SJCRH30 (cell line): ENCODE measurements at places on chromosomes 5 and 9.
A peak's percentile ranks its signal among the peaks of the same experiment; 100 is the strongest.

- DNase-seq = no peak
- no peaks in the 10 kb centered on the region for H3K4me1 ChIP-seq
- H3K36me3 ChIP-seq = no peaks in the 10 kb centered on the region
- H3K27me3 ChIP-seq = no peaks in the 10 kb centered on the region
These were observed 70.4 kb downstream of the SFXN1 start for GRCh38 chr5:175548626-175549311.

DNA sequence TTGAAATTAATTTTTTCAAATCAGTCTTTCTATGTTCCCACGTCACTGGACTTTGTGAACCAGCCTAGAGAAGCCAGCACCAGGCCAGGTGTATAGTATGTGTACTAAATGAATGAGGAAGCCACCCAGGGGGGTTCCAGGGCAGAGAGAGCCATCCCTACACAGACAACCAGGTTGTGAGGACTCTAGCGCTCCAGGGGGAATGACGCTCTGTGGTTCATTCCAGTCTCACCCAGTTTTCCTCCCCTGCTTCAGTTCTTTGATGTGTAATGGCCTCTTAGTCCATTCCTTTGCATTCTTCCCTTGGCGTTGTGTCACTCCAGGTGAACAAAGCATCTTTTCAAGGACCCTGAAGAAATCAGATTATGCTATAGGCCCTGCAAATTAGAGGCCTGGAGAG lies 330.6 kb downstream of the NSG2 start:
- H3K36me3 ChIP-seq = no peaks in the 10 kb centered on the region
- H3K4me1 ChIP-seq = no peaks in the 10 kb centered on the region
- H3K27ac ChIP-seq = no peak overlapping the region
- no peaks in the 10 kb centered on the region for H3K27me3 ChIP-seq
- no peak overlapping the region for H3K4me3 ChIP-seq

DNA sequence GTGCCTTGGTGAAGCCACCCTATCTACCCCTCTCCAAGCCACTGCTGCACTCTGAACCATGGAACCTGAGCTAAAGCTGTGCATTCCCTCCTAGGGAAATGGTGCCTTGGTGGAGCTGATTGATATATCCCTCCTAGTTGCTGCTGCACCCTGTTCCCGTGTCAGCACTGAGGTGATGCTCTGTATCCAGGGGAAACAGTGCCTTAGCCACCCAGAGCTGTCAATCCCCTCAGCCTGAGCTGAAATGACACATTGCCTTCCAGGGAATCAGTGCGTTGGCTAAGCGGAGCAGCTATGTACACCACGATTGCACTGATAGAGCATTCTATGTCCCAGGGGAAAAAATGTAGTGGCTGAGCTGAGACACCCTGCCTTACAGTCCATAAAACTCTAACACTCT lies 257.0 kb downstream of the TMEM232 start:
- no peak overlapping the region for H3K27ac ChIP-seq
- H3K4me1 ChIP-seq = no peaks in the 10 kb centered on the region
- H3K4me3 ChIP-seq = no peak overlapping the region
- no peaks in the 10 kb centered on the region for H3K36me3 ChIP-seq

DNA sequence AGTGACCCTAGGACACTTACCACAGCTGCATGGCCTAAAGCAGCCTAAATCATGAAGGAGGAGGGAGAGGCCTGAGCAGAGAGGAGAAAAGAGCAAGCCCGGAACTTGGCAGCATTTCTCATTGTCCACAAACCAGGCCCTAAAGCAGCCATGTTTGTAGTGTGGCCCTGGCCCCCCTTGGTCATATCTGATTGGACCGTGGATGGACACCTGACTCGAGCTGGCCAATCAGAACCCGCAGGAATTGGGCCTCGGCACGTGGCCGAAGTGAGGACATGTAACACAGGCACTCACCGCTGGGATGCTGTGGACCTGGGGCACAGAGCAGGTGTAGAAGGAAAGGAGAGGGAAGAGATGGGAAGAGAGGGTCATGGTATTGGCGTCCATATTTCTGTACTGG lies 56.9 kb downstream of the ASS1 start:
- H3K36me3 ChIP-seq = peaks cover 51% of the 10 kb centered on the region
- DNase-seq = peak; percentile 80
- H3K27ac ChIP-seq = no peak overlapping the region; the same call in 1 of the 2 replicates
- H3K4me1 ChIP-seq = no peaks in the 10 kb centered on the region
- no peaks in the 10 kb centered on the region for H3K27me3 ChIP-seq

DNA sequence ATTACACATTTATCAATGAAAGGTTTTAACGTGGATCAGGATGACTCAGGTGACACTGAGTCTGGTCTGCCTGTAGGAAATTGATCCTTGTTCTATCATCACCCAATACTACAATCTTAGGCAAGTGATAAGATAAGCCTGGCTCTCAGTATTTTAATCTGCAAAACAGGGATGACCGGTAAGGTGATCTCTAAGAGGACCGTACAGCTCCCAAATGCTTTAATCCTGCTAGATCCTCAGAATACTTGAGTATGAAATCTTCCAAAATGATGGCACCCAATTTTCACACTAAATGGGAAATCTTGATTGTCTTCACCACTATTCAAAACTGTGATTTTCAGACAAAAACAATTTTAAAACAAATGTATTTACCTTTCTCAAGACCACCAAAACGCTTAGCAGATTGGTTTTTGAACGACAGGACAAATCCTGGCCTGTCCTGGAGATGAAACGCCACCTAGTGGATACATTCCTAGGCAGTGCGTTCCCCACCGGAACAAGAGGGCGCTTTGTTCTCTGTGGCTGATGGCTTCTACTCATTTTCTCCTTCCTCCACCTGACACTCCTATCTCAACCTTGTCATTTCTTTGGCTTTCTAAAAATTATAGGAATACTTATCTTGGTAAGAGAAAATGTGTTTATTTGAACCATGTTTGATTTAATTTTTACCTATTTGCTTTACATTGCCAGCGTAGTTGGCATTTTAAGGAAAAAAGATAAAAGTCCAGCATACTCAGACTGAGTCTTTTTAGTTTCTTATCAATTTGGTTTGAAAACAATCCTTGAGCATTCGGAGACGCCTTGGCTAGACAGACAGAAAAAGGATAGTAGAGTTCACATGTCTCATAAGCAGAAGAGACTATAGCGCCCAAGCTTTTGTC lies 41.2 kb upstream of the VCAN start:
- no peak overlapping the region for H3K4me3 ChIP-seq
- H3K4me1 ChIP-seq = no peaks in the 10 kb centered on the region
- DNase-seq = peak; percentile 87
- H3K27me3 ChIP-seq = no peaks in the 10 kb centered on the region
- no peaks in the 10 kb centered on the region for H3K36me3 ChIP-seq
- H3K27ac ChIP-seq = no peak overlapping the region

DNA sequence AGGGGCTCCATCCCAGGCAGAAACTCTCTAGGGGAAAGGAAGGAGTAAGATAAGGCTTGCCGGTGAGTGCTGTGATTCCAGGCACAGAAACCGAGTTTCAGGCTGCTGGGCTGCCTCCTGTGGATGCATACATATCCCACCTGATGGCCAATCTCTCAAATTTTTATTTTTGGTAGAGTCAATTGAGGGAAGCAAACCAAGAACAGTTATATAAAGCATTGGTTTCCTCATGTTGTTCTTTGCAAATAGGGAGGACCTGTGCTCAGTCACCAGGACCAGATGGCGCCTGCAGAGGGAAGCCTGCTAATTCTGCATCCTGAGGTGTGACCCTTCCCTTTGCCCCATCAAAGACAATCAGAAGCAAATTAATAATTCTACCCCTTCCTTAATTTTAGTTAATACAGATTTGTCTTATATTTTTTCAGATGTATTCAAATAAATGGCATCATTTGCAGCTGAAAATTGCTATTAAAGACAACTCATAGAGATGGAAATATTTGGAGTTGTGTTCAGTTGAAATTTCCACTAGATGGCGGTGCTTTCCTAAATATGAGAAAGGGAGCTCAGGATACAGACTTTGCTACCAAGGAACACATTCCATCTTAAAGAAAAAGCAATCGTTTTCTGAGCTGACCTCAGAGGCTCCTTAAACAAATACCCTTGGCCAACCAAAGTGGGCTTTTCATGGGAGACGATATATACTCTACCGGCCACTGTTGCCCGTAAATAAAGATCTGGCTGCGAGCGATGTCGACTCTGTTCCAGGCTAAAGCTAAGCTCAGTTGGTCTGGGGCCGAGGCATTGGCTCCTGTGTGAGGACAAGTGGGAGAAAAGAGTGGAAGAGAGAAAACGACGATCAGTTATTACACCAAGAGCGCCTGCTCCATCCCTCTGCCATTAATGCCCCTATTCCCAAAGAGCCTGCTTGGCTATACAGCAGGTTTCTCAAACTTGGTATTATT lies 225.7 kb upstream of the KLF9 start:
- no peak overlapping the region for H3K4me3 ChIP-seq
- DNase-seq = peak; percentile 69
- H3K4me1 ChIP-seq = no peaks in the 10 kb centered on the region
- H3K27ac ChIP-seq = no peak overlapping the region
- peaks cover 4% of the 10 kb centered on the region; the same call in 1 of the 2 replicates for H3K27me3 ChIP-seq
- no peaks in the 10 kb centered on the region for H3K36me3 ChIP-seq

DNA sequence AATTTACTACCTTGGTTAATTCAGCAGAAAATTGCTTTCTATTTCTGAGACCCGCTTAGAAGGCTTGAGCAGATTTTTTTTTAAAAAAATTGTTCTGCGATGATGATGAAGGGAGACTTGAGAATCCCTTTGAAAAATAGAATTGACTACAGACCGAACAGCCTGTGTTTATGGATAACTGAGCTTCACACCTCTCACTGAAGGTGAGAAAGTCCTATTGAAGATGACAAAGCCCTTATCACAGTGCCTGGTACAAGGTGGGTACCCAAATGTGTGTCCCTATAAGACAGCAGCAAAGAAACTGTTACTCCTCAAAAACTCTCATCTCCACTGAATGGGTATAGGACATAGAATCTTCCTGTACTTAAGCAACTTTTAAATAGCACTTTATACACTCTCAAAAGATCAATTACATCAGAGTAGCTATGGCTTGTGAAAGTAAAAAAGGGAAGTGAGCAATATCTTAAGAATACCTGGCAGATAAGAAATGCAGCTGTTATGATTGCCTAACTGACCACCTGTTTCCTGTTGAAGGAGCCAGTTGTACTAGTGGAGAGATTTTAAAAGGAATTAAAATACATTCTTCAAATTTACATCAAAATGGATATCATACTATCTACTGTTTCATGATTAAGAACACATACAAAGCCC lies 419.7 kb downstream of the CHSY3 start:
- no peaks in the 10 kb centered on the region for H3K27me3 ChIP-seq

- H3K4me1 ChIP-seq = peaks cover 43% of the 10 kb centered on the region
- H3K27ac ChIP-seq = no peak overlapping the region
- H3K36me3 ChIP-seq = no peaks in the 10 kb centered on the region
- no peaks in the 10 kb centered on the region for H3K27me3 ChIP-seq
- DNase-seq = no peak
These were observed 140.9 kb downstream of the RGS3 start for GRCh38 chr9:113604393-113604792.

DNA sequence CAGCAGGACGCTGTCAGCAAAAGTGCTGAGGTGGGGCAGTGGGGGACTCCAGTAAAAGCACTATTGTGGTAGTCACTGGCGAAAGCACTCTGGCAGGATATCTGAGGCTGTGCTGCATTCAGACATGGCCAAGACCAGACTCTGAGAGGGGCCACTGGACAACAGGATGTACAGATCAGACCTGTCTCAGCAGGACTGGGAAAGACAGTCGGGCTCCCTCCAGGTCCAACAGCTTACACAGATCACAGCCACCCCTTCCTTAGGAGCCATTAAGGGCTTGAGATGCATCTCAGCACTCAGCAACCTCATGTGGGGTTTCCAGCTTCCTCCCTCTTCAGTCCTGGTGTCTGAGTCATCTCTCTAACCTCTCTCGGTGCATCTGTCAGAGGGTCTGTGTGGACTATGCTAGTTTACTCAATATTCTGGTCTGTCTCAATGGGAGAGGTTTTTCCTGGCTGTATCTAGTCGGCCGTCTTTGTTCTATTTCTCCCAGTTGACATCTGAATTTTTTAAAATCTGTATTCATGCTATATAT lies 154.5 kb downstream of the CWC27 start:
- no peak for DNase-seq
- H3K27me3 ChIP-seq = no peaks in the 10 kb centered on the region
- no peak overlapping the region for H3K4me3 ChIP-seq
- no peak overlapping the region for H3K27ac ChIP-seq
- H3K36me3 ChIP-seq = no peaks in the 10 kb centered on the region

- no peak overlapping the region for H3K27ac ChIP-seq
- peak; percentile 46 for DNase-seq
- H3K36me3 ChIP-seq = no peaks in the 10 kb centered on the region
- no peaks in the 10 kb centered on the region for H3K27me3 ChIP-seq
These were observed 15.2 kb downstream of the TMEM171 start for GRCh38 chr5:73135429-73136054.

DNA sequence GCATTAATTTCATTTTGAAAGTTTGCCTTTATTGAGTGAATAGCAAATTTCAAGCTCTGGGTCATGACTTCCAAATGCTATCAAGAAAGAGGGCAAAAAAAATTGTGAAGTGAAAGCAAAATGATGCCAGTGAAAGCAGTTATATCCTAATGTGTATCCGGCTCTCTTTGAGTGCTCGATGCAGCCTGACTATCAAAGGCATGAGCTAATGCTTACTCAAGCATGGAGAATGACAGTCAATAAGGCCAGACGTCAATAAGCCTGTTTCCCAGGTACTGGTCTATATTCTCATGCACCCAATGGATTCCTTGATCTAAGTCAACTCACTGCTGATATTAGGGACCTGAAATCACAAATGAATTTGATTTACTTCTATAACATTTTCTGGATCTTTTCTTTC lies 435.5 kb downstream of the CAAP1 start:
- no peaks in the 10 kb centered on the region for H3K27me3 ChIP-seq
- H3K36me3 ChIP-seq = no peaks in the 10 kb centered on the region
- no peaks in the 10 kb centered on the region for H3K4me1 ChIP-seq
- H3K27ac ChIP-seq = no peak overlapping the region
- no peak overlapping the region for H3K4me3 ChIP-seq
- DNase-seq = no peak

DNA sequence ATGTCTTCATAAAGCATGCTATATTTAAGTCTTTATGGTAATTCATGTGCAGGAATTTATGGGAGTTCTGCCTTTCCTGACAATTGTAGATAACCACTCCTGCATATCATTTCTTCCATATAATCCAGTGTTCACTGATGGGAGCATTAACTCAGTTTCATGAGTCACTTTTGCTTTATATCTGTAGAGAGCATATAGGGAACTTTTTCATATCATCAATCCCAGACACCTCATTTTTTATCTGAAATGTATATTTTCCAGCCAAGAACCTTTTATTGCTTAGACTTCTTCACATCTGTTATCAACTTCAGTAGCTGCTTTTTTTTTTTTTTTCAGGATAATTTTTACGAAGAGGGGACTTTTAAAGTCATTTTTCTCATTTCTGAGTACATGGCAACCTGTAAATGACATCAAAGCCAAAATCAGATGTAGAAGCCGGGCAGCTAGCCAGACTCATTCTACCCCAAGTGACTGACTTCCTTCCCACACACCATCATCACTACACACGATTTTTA lies 41.1 kb downstream of the NFX1 start:
- no peak for DNase-seq
- H3K27me3 ChIP-seq = no peaks in the 10 kb centered on the region
- peaks cover 68% of the 10 kb centered on the region for H3K36me3 ChIP-seq
- no peak overlapping the region for H3K4me3 ChIP-seq

DNA sequence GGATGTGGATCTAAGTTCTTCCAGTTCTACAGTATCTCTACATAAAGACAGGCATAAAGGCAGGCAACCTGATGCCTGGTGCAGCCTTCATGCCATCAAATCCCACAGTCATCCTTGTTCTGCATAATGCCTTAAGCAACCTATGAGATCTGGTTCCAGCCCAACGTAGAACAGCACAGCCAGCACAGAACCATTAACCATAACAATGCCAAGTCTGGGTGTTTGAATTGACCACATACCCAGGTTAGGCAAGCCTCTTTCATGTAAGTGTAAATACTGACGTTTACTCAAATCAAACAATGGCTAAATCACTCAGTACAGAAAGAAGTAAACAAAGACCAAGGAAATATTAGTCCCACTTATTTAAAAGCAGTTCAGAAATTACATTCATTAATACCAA lies 195.0 kb downstream of the ADAMTSL1 start:
- no peak for DNase-seq
- peaks cover 8% of the 10 kb centered on the region for H3K4me1 ChIP-seq
- H3K27ac ChIP-seq = no peak overlapping the region
